ENCODE measurements at places on chromosomes 13 and 19.

GRCh38 chr19:30113186-30113585 lies 171.1 kb downstream of the URI1 start:
- DNase-seq, result no peak

DNA sequence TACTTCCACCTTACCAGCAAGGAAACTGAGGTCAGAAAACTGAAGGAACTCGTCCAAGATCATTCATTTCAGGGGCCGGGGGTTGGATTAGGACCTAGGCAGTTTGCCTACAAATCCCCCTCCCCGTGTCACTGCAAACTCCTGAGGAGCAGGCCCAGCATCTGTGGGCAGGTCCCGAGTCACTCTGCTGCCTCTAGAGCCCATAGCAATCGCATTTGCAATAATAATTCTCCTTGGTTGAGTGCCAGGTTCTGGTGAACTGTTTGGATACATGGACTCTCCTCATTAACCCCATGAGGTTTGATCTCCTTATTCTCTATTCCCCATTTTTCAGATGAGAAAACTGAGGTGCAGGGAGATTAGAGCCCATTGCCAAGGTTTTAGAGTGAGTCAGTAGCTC lies 903 bp downstream of the PIN1 start:
- no peak for DNase-seq

DNA sequence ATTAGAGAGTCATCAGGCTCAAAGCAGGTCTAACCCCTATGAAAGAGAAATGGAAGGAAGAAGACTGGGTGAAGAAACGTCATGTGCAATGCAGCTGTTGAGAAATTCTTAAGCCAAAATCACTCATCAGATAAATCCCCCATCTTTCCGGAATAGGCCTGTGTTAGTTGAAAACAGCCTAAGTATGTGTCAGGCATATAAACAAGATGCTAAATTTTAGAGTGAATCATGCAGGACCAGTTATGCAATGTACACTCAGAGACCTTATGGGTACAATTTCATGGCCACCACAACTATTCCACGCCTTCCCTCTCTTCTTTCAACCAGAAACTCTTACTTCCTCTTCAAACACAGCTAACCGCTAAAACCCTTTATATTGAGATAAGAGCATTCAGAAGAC lies 717.7 kb upstream of the ATXN8OS start:
- no peak for DNase-seq

- no peak for DNase-seq
These were observed 4.4 kb upstream of the NLRP12 start for GRCh38 chr19:53828531-53828930.

GRCh38 chr19:51271067-51271466 lies 20.2 kb downstream of the SIGLECL1 start:
- DNase-seq, result no peak

- DNase-seq, result no peak
These were observed 29.5 kb upstream of the RBM26 start for GRCh38 chr13:79435561-79435990.

- no peak for DNase-seq
These were observed 2.7 kb downstream of the WDR88 start for GRCh38 chr19:33134571-33135041.

- DNase-seq, result no peak
These were observed 25.5 kb downstream of the KBTBD6 start for GRCh38 chr13:41107104-41107571.

DNA sequence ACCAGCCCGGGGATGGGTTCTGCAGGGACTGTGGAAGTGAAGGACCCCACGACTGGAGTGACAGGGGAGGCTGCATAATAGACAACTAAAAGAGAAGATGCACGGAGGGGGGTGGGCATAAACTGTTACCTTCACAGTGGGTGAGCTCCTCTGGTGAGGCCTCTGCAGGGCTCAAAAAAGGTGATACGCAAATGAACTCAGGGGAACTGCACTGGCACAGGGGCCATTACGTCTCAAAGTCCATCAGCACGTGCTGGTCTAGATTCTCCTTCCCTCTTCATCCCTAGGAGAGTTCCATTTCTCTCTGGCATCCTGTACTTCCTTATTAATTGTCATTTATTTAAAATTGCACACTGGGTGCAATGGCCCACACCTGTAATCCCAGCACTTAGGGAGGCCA lies 8.1 kb upstream of the FFAR2 start:
- DNase-seq, result no peak

- no peak for DNase-seq
These were observed 303.9 kb downstream of the FOXO1 start for GRCh38 chr13:40362502-40362901.

DNA sequence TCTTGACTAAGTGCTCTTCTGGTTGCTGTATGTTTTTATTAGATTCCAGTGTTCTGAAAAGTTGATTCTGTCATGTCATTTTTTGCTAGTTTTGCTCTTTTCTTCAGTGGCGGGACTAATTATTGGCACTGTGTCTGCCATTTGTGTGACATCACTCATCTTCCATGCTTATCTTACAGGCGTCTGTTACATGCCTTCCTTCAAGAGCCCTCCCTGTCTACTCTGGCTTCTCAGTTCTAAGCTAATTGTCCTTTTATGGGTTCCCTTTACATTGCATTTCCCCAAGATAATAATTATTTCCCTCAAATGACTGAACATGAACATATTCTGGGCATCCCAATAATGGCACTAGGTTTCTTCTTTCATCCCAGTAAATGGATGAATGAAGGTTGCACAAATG lies 459.1 kb downstream of the DCT start:
- no peak for DNase-seq

DNA sequence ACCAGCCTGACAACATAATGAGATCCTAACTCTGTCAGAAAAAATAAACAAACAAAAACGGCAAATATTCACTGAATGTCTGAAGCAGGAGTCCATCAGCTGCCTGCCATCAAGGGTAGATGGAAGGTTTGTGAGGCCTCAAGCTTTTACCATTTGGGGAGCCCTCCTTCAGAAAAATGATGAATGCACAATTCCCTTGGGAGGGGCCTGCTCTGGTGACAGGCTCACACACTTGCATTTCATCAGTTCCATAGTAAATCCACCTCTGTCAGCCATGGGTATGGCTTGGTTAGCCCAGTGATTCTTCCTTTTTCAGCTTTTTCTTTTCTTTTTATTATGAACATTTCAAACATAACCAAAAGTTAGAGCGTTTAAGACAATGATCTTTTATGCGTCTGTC lies 26.3 kb upstream of the KATNAL1 start:
- DNase-seq, result no peak
